ENCODE measurements at places on chromosomes 3 and 15.

DNA sequence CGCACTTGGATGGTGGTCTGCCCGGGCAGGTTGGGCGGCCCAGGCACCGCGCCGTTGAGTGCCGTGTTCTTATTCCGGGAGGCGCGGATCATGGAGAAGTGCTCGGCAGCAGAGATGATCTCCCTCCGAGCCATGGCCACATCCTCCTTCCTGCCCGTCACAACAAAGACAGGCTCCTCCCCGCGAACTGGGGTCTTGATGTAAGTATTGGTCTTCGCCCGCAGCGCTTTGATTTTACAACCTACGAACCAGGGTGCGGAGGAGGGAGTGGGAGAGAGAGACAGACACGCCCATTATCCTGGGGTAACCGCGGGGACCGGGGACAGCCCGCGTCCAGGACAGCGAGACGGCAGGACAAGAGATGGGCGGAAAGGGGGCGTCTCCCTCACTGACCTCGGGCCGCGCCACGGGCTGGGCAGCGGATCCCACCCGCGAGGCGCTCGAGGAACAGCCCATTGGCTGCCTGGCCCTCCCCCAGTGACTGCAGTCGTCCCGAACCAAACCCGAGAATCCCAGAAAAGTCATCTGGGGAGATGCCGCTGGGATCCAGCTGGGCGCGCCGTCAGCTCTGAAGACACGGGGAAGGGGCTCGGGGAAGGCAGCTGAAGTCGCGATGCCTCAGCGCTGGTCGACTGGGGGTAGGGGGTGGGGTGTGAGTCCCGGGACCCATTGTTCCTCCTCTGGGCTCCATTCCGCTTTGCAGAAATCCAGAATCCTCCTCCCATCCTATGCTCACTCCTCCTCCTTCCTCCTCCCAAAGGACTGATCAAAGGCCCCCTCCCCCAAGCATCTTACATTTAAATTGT lies 1.2 kb downstream of the MEX3B start:
- DNase-seq = peak; percentile 84

GRCh38 chr15:28181366-28181765 lies 82.3 kb upstream of the OCA2 start:
- no peak for DNase-seq

DNA sequence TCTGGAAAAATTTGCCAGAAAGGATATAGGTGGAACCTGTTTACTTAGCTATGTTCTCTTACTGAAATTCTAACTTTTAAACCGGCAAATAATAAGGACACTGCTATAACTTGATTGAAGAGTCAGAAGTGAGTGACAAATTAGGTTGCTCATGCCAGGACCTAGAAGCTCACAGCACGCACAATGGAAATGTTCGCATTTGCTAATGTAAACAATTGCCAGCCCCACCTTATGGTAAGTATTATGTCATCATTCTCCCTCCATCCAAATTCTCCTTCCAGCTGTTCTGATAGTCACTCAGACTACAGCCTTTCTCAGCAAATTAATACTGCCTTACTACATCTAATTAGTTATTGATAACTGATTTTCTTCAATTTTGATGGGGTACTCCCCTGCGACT lies 4.8 kb upstream of the STXBP5L start:
- peak; percentile 2 for DNase-seq

- no peak for DNase-seq
These were observed 134.2 kb upstream of the LPP start for GRCh38 chr3:188019727-188020126.

- DNase-seq = no peak
These were observed 152.8 kb downstream of the ARRDC4 start for GRCh38 chr15:98113327-98113726.

GRCh38 chr3:121718205-121718846 lies 31.2 kb downstream of the GOLGB1 start:
- peak; percentile 22 for DNase-seq

GRCh38 chr3:78918361-78919020 lies 849.3 kb downstream of the ROBO1 start:
- DNase-seq = no peak

- DNase-seq = no peak
These were observed 262.9 kb downstream of the EPHB1 start for GRCh38 chr3:135057996-135058395.

GRCh38 chr3:127063916-127064315 lies 81.0 kb downstream of the PLXNA1 start:
- DNase-seq = no peak

DNA sequence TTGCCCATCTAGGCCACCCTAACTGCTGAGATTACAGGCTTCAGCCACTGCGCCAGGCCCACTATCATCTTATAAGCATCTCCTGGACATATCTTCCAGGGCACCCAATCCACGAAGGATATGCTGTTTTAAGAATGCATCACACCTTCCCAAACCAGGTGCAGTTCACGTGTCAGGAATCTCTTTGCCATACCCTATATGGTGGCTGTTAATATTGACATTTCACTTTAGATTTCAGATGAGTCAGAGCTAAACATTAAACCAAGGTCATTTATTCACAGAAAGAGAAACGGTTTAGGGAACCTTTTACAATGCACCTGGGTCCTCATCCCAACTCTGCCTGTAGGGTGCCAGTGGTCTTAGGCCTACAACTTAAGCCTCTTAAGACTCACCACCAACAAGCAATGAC lies 85.7 kb downstream of the TBL1XR1 start:
- DNase-seq = peak; percentile 58

- DNase-seq = peak; percentile 59
These were observed 95.0 kb upstream of the HACD2 start for GRCh38 chr3:123679712-123680386.

Data from stomach (tissue), 19 donors.